SK-N-MC (cell line): ENCODE measurements at places on chromosomes 1 and 21.

GRCh38 chr1:224448453-224449017 lies 13.9 kb upstream of the WDR26 start:
- DNase-seq: no peak

DNA sequence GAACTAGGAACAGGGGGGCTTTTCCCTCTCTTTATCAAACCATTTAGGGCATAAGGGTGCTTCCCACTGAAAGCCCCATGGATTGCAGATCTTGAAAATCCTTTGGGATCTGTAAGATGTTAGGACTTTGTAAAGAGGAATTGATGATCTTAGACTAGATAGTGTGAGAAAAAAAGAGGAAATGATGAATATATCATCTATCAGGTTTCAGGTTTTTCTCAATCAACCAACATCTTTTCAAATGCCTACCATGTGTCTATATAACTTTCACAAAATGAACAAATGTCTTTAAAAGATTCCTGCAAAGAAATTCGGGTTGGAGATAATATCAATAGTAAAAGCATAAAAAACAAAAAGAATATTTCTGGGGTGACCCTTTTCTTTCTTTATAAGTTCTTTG lies 50.1 kb downstream of the KCNC4 start:
- no peak for DNase-seq

GRCh38 chr1:6348511-6349191 lies 44.9 kb downstream of the ACOT7 start:
- DNase-seq: no peak

GRCh38 chr1:22217811-22218460 lies 75.0 kb upstream of the WNT4 start:
- DNase-seq: no peak

DNA sequence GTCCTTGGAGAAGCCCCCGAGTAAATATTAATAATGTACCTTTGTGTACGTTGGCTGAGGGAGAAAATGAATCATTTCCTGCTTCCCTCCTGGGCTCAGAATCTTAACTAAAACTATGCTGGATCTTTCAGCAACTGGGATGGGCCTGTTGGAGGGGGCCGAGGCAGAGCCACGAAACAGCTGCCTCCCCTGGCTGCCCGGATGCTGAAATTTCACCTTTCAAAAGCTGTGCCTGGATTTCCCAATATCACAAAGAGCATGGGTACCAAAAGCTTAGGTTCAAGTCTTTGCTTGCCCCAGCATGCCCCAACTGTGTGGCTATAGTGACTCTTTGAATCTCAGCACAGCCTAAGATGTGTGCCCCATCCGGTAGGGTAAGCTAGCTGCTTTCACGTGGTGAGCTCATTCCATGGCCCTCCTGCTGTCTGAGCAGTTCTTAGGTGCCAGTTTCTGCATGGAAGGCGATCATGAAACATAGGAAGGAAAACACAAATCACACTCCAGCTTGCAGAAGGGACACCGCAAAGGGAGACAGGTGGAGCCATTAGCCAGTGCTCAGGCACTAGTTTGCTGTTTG lies 473.5 kb downstream of the PTPRU start:
- DNase-seq: no peak

GRCh38 chr1:114455102-114455785 lies 55.8 kb downstream of the TRIM33 start:
- no peak for DNase-seq

DNA sequence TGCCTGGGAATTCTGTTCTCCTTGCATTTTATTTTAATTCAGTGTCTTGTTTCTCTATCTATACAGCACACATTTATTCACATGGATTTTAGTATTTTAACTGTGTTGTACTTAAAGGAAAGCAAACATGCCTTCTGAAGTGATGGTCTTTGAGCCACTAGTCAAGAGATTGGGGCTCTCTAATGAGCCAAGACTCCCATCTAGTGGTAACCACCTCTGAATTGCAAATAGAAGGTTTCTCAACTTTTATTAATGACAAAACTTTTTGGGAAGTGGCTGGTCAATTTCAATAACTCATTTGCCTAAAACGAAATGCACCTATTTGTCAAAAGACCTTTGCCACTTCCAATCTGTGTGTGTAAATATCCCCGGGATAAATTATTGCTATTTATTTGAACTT lies 199.6 kb downstream of the LTN1 start:
- DNase-seq: no peak

- no peak for DNase-seq
Measured at GRCh38 chr1:229141689-229142377, 129.1 kb upstream of the RAB4A start.

- no peak for DNase-seq
Measured at GRCh38 chr1:228152918-228153258, 3.2 kb downstream of the GJC2 start.

DNA sequence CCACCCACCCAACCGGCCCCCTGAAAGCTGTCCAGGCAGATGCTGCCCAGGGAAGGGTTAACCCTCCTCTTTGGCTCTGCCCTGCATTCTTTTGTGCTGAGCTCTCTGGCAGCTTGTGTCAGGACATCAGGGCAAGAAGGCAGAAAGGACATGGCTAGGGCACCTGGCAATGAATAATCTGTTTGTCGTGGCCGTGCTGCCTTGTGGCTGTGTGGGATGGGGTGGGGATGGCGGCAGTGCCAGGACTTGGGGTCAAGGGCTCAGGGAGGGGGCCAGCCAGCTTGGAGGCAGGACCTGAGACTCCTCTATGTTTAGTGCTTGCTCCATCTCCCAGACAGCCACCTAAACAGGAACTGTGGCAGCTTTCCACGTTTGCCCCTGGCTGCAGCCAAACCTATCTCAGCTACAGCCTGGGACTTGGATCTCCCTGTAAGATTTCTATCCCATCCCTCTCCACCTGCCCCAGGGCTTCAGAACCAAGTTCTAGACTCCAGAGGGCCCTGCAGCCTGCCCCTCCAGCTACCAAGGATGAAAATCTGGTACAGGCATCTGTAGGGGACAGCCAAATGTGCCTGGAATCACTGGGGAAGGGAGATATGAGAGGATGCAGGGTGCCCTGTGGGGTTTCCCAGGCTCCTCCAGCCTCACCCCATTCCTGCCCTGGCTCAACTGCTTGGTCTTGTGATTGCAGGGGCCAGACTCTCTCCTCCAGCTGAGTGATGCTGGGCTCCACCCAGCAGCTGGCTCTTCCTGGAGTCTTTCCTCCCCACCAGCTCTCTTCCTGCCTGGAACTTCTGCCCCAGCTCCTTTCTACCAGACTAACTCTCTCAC lies 9.6 kb upstream of the GPR37L1 start:
- DNase-seq: no peak

- no peak for DNase-seq
Measured at GRCh38 chr1:11592752-11593151, 61.5 kb downstream of the FBXO2 start.

DNA sequence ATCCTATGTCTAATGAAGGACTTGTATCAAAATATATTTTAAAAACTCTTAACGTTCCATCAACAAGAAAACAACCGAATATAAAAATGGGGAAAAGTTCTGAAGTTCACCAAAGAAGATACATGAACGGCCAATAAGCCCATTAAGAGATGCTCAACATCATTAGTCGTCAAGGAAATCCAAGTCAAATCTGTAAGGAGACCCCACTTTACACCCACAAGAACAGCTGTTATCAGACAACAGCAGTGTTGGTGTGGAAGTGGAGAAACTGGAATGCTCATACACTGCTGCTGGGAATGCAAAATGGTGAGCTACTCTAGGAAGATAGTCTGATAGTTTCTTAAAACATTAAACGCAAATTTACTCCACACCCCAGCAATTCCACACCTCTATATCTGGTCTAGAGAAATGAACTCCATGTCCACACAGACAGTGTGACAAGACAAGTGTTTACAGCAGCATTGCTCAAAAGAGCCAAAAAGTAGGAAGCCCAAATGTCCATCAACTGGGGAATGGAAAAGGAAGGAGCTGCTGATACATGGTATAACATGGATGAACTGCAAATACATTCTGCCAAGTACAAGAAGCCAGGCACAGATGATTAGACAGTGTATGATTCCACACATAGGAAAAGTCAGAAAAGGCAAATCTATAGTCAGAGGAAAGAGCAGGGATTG lies 18.5 kb downstream of the UBE2G2 start:
- DNase-seq: no peak

- no peak for DNase-seq
Measured at GRCh38 chr1:23865543-23865930, 2.6 kb downstream of the FUCA1 start.

GRCh38 chr1:55071477-55071876 lies 32.1 kb downstream of the PCSK9 start:
- peak; percentile 3 for DNase-seq

- DNase-seq: no peak
Measured at GRCh38 chr1:200889571-200889970, 5.1 kb upstream of the INAVA start.

GRCh38 chr1:172507741-172508140 lies 25.2 kb upstream of the SUCO start:
- no peak for DNase-seq

DNA sequence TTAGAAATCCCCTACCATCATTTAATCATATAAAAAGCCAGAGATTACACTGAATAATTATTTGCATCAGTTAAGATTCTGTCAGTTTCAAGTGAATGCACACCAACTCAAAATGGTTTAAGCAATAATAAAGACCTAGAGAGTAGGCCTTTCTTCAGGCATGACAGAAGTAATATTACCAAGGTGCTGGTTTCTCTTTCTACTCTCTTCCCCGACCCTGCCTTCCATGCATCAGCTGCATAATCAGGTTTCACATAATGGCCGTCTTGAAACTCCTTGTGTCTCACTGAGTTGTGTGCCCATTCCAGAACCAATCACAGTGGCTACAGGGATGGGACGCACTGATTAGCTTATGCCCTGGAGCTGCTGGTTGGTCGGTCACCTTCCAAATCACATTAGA lies 103.5 kb upstream of the SERTAD4 start:
- DNase-seq: no peak

GRCh38 chr1:78651241-78651640 lies 1.6 kb downstream of the IFI44 start:
- peak; percentile 51 for DNase-seq

GRCh38 chr1:193589597-193590040 lies 403.2 kb upstream of the B3GALT2 start:
- no peak for DNase-seq

DNA sequence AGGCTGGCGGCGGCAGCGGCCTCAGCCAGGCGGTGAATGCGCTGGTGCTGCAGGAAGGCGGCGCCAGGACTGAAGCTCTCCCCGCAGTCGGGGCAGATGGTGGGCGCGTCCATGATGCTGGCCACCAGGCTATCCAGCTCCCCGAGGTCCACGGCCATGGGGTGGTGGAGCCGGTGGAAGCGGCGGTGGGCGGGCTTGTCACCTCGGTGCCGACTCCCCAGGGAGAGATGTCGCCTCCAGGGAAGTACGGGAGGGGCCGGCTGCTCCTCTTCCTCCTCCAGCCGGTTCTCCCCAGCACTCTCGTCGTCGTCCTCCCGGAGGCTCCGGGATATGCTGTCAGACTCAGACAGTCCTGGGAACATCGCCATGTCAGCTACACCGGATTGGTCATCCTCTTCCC lies 24.4 kb downstream of the ZNF697 start:
- DNase-seq: no peak

GRCh38 chr21:41891132-41891531 lies 12.0 kb upstream of the PRDM15 start:
- DNase-seq: no peak

DNA sequence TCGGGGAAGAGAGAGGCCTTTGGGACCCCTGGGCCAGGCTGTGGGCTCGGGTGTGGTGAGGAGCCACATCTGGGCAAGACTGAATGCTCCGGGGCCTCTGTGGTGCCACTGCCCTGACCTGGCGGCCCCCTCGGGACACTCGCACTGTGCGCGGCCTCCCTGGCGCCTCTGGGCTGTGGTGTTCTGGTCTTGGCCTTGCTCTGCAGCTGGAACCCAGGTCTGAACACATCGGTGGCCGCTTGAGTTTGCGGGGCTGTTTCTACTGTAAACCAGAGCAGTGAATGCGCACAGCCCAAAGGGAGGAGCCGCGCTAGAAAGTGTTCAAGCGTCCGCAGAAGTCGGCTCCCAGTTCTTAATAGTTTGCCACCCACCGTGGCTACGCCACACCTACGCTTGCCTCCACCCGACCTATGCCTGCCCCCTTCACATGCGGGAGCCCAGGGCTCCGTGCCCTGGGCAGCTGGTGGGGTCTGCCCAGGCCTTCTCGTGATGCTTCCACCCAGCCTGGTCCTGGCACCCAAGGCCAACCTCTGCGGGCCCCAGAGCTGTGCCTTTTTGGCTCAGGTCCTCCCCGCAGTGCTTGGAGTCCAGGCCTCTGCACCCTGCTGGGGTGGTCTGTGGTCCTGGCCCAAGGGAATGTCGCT lies 4.4 kb downstream of the PDE9A start:
- DNase-seq: no peak

DNA sequence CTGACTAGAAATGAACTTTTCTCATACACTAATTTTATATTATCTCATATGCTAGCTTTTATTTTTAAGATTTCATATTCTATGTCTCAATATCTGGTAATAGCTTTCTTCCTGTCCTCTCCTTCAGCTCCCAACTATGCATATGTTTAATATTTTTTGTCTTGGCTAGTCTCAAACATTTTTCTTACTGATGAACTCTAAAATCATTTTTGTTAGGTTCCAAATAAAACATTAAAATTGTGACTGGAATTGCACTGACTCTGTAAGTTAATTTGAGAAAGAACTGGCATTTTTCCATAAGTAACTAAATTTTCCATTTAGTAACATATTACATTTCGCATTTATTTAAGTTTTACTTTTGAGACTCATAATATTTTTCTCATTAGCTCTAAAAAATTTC lies 368.5 kb upstream of the DPYD start:
- no peak for DNase-seq

DNA sequence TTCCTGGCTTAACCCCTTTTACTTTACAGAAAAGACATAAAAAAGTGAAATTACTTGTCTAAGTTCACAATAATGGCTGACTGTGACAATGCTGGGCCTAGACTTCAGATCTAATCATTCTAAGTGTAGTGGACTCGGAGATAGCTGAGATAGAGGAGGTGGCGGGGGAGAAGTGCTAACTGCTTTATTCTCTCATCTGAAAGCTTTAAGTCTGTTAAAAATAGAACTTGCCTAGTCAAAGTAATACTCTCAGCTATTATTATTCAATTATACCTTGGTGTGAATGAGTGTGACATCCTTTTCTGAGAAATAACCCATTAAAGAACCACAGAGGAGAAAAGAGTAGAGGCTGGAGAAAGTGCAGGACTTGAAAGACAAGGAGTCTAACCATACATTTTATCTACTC lies 96.1 kb upstream of the OLIG2 start:
- DNase-seq: no peak

DNA sequence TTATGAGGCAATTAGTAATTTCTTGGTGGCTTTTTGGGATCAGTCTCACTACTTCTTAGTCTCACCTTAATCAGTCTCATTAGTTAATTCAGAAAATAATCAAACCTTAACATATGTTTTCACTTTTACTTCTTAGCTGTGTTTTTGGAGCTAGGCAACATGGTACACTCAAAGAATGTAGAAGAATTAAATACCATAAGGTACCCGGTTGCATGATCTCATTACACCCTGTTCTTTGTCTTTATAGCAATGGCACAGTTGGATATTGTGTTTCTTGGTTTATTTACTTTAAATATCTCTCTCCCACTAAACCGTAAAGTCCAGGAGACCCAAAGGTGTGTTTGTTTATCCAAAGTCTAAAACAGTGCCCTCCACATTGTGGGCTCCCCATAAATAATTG lies 132.3 kb downstream of the TNFSF18 start:
- no peak for DNase-seq

- DNase-seq: no peak
Measured at GRCh38 chr1:224851210-224851847, 78.1 kb upstream of the DNAH14 start.

GRCh38 chr1:175900171-175900570 lies 156.8 kb upstream of the TNR start:
- DNase-seq: no peak

GRCh38 chr1:233738396-233738795 lies 124.5 kb downstream of the KCNK1 start:
- no peak for DNase-seq

- DNase-seq: no peak
Measured at GRCh38 chr1:20480243-20480944, 5.6 kb downstream of the CAMK2N1 start.
